ENCODE measurements at places on chromosomes 3 and 15. TPM values are rescaled to one million over a fixed set of nuclear protein-coding genes. Genes with fewer than 3 reads are reported as not detected.

The ARL8B gene
- total RNA-seq: 45.3 TPM

The CSPG5 gene
- total RNA-seq: 0.66 TPM

The TTLL13 gene
- not detected for total RNA-seq

The CDHR4 gene
- not detected for total RNA-seq

DNA sequence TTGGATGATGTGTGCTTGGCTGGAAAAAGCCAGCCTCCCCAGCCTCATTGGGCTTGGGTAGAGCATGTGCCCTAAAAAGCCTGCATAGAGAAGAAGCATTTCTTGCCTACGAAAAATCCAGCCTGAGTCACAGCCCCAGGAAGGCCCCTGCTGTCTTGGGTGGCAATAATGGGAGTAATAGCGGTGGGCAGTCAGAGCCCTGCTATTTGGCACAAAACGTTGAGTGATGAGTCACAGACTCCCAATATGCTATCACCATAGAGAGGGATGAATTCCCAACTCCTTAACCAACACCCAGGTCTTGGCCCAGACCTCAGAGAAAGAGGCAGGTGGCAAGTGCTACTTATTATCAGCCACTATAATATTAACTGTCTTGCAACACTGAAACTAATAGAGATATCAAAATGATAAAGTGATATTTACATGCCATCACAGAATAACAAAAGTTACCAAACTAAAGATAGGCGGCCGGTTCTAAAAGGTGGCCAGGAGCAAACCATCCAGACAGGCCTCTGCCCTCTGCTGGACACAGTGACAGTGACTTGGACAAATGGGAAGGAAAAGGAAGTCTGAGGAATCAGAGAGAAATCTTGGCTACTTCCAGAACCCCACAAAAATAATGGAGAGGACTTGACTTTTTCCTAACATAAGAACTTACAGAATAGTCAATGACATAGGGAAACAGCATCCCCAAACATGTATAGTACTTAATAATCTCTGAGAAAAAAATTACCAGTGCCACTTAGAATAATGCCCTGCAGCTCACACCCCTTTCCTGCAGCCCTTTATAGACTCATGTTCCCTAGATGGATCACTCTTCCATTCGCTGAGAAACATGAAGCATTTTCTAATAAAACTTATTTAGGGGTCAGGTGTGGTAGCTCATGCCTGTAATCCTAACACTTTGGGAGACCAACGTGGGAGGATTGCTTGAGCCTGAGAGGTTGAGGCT is 51.9 kb upstream of the MUC13 start:
- peak overlapping the region; percentile 77 for H3K27ac ChIP-seq
- H3K27me3 ChIP-seq: no peaks in the 10 kb centered on the region
- no peak overlapping the region for H3K4me3 ChIP-seq
- peak; percentile 89 for DNase-seq
- peaks cover 25% of the 10 kb centered on the region for H3K4me1 ChIP-seq

DNA sequence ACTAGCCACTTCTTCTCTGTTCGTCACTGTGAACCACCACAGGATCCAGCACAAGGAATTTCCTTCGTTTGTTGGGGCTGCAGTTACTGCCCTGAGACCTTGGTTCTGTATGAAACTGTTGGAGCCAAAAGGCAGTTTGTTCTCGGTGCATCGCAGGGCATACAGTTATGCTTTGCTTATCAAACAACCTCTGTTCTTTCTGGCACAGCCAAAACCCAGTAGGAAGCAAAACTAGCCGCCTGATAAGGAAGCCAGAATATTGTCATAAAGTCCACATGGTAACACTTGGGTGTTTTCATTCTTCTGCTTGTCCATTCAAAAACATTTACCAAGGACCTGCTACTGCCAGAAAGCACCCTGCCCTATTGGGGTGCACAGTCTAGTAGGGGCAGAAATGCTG is 116.1 kb downstream of the RAB11A start:
- no peak overlapping the region for H3K27ac ChIP-seq
- H3K4me3 ChIP-seq: no peak overlapping the region
- DNase-seq: no peak
- H3K36me3 ChIP-seq: no peaks in the 10 kb centered on the region
- peaks cover 36% of the 10 kb centered on the region for H3K27me3 ChIP-seq
- H3K4me1 ChIP-seq: no peaks in the 10 kb centered on the region

DNA sequence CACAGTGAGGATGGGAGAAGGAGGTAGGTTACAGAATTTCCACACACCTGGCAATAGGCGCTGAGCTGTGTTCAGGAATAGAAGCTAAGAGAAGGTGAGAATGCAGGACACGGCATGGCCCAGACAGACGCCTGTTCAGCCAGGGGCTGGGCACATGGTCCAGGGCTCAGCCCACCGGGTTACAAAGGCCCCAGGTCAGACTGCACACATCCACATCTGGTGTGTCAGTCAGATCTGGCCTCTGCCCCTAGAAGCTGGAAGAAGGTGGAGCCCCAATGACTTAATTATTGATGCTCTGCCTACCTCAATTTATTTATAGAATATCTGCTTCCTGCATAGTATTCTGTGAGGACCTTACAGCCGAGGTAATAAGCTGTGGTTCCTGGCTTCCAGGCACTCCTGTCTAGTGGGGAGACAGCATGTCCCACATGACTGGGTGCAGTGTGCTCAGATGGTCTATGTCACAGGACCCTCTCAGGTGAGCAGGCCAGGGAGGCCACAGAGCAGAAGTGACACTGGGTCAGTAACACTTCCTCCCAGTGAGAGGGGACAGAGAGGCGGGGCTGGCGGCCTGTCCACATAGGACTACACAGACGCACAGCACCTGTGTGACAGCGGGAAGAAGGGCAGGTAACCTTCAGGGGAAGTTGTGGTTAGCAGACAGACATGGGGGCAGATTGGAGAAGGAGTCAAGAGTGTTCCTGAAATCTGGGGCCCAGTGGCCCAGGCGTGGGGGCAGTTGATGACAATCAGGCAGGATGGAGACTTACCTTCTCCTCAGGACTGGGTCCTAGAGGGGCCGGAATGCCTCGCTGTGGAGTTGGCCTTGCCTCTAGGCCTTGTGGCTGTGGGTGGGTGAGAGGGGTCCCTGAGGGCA is 38.6 kb upstream of the PLXNA1 start:
- H3K27me3 ChIP-seq: no peaks in the 10 kb centered on the region
- H3K36me3 ChIP-seq: no peaks in the 10 kb centered on the region
- H3K27ac ChIP-seq: no peak overlapping the region
- DNase-seq: no peak
- H3K4me3 ChIP-seq: no peak overlapping the region
